GM20000 (cell line): ENCODE measurements at places on chromosomes 5 and 9.
A peak's percentile ranks its signal among the peaks of the same experiment; 100 is the strongest.

DNA sequence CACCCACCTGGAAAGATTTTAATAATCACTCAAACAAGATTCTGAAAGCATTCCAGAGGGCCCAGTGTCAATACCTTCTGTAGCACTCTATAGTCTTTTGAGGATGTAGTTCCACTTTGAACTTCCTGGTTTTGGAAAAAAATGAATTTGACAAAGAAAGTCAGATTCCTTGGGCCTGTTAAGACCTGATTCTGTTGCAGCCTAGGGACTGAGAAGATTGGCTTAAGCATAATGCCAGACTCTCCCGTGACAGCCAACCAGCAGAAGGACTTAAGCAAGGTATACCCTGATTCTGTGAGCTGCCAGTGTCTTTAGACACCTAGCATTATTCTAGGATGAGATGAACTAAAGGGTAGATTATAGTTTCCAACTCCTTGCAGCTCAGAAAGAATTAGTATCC, 6.8 kb downstream of the SPINK5 start:
- DNase-seq: no peak

GRCh38 chr5:88238732-88239131, 29.9 kb downstream of the TMEM161B start:
- no peak for DNase-seq

DNA sequence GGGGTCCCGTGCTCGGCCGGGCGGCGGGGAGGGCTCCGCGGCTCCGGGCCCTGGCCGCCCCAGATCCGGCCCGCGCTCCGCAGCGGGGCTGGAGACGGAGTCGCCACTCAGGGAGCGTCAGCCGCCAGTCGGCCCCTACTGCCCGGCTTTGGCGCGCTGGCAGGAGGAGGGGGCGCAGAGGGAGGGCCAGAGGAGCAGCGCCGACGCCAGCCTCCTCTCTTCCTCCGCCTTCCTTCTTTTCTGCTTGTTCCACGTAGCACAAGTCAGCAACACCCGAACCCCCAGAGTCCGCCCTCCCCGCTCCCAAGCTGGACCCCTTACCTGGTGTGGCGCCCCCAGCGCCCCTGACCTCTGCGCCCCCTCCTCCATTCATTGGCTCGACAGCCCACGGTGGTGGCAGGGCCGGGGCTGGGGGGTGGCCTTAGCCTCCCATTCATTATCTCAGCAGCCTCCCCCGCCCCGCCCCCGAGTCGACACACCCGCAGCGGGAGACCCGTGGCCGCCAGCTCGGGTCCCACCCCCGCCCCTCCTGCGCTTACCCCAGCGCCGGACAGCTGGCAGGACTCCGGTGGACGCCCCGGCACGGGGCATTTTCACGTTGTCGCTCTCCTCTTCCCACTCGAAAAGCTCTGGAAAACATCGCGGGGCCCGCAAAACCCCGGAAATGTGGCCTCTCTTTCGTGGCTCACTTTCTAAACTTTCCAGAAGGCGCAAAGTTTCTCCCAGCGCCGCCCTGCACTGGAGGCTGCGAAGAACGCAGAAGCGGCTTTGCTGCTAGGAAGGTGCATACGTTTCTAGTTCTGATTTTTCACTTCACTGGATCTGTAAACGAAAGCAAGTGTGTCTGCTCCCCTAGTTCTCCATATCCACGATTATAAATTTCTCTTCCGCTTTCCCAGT, at the start of gene LPAR1:
TSS of gene LPAR1 (minus strand) at position 140 of the 900 bp plus-strand sequence. CDS start 66,353 bp downstream, outside the sequence.
- DNase-seq: no peak

DNA sequence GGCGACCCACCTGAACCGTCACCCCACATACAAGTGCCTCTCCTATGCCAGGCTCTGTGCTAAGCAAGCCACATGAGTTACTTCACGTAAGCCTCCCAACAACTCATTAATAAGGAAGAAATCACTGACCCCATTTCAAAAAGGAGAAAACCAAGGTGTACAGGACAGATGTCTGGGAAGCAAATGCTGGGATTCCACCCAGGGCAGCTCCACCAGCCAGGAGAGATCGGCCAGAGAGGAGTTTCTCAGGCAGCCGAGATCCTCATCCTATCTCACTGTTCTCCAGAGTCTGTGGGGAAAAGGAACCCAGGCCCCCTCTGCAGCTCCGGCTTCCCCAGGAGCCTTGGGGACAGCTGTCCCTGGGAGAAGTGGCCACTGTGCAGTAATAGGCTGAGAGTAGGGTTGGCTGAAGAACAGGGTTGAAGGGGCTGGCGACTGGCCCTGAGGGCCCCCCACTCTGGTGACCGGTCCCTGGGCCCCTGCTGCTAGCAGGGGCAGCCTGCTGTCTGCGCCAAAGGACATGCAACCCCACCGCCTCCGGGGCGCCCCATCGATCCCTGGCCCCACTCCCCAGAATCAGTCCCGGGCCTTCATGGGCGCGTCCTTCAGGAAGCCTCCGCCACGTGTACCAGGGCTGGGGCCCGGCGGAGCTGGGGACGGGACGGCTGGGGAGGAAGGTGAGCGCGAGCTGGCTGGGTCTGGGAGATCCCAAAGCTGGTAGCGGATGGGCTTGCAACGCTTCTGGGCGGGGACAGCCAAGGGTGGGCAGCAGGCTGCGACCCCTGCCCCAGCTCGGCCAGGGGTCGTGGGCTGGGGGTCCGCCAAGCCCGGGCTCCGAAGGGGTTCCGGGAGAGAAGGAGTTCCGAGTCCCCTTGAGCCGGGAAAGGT, 44.1 kb upstream of the STXBP1 start:
- no peak for DNase-seq

- no peak for DNase-seq
Measured at GRCh38 chr9:97972753-97973152, 10.4 kb upstream of the ANP32B start.

DNA sequence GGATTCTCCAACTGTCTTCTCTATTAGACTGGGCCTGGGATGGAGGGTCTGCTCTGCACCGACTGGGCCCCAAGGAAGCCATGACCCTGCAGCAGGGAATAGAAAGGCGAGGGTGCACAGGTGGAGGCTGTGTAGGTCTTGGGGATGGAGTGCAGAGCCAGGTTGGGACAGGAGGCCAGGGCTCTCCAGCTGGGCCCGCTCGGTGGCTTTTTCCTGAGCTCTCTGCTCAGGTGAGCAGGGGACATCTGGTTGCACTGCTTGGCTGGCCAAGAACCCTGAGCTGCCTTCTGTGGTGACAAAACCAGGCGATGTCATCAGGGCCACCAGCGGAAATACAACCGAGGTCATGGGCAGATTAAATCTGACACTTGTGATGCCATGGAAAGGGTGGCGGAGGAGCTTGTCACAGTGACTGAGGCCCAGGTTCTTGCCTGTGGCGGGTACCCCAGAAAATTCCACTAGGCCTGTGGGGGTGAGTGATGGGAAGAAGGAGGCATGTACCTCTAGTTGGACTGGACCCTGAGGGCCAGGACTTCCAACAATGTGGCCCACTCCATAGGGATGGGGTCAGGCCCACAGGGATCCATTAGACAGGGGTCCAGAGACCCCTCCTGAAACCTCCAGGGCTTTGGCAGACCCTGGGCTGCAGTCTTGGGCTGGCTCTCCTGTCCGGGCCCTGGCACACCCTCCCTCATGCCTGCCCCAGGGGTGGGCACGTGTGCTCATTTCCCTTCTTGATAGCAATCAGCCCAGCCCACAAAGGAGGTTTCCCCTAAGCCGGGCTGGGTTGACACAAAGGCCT, 4.4 kb upstream of the IL3 start:
- DNase-seq: no peak

DNA sequence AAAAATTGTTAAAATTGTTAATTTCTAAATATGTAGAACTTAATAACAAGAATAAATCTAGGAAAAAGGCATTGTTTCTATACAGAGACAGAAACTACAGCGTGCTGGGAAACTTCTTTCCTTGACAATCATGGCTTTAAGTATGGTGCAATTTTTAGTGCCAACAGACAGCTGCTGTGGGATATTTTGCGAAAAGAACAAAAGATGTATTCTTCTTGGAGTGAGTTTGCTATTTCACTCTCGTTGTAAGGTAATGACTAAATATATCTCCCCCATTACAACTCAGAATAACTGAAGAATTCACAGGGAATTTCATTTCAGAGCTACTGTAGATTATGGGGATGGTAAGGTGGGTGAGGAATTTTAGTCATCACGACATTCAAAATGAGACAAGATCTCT, 2055.0 kb upstream of the ACO1 start:
- DNase-seq: no peak

DNA sequence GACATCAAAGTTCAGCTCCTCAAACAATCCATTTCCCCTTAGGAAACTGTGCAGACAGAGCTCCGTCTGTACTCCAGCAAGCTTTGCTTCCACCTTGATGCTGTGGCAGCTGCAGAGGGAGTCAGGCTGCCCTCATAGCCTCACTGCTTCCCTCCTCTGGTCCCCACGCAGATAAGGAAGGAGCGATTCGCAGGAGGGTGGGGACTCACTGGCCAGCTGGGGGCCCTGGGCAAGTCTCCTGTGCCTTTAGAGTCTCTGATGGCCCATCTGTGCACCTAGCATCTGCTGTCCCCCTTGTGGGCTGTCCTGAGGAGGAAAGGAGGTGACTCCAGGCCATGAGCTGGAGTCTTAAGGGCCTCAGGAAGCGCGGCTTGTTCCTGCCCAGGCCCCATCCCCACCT, 121.5 kb downstream of the ENTREP1 start:
- DNase-seq: no peak

- DNase-seq: no peak
Measured at GRCh38 chr9:22395687-22396141, 50.9 kb upstream of the DMRTA1 start.

DNA sequence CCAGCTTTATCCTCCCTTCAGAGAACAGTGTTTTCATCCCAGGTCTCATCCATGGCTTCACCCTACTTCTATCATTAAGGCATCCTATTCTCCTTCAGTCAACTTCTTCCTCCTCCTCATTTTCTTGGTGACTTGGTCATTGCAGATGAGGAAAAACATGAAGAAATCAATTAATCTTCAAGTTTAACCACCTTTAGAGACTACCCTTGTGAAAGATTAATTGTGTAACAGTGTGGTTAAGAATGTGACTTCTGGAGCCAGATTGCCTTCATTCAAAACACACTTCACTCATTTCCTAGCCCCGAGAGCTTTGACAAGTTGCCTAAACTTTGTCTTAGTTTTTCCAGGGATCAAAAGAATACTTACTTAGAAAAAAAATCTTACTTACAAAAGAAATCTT, 110.0 kb downstream of the STK32A start:
- no peak for DNase-seq

DNA sequence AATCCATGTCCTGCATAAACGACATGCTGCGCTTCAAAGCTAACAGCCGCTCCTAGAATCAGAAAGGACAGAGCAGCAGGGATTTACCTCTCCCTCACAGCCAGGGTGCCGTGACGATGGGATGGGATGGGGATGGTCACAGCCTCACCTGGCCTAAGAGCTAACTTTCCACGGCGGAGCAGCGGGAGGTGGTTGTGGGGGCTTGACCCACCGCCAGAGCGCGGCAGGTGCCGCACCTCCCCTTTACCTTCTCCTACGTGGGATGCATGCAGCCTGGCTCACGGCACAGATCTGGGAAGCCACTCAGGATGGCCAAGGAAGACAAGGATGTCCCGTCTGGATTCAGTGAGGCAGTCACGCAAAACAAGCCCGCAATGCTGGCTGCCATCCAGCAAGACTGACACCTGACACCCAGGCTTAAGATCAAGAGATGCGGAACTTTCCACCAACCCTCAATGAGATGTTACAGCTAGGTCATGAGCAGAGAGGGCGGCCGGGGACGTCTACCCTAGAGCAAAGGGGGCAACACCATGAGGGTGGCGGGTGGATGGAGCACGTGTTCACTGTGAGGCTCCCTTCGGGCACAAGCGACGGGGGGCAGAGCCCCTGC, 5.8 kb downstream of the BRD9 start:
- no peak for DNase-seq

DNA sequence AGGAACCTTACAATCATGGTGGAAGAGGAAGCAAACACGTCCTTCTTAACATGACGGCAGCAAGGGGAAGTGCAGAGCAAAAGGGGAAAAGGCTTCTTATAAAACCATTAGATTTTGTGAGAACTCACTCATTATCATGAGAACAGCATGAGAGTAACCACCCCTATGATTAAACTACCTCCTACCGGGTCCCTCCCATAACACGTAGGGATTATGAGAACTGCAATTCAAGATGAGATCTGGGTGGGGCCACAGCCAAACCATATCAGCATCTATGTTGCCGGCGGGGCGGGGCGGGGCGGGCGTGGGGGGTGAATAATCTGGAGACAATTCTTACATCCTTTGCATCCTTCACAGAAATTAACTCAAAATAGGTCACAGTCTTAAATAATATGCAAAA, 58.8 kb upstream of the GFPT2 start:
- DNase-seq: no peak

DNA sequence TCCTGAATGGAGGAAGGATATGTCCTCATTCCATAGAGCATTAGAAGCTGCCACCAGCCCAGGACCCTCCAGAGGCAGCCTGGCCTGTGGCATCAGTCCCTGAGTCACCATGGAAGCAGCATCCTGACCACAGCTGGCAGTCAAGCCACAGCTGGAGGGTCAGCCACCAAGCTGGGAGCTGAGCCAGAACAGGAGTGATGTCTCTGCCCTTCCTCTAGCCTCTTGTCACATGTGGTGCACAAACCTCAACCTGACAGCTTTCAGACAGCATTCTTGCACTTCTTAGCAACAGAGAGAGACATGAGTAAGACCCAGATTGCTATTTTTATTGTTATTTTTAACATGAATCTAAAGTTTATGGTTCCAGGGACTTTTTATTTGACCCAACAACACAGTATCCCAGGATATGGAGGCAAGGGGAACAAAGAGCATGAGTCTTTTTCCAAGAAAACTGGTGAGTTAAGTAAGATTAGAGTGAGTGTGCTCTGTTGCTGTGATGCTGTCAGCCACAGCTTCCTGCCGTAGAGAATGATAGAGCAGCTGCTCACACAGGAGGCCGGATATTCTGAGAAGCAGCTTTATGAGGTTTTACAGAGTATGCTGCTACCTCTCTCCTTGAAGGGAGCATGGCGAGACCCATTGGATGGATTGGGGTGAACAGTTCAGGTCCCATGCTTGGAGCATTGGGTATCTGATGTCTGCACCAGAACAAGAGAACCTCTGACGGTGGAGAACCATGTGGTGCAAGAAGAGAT, 13.0 kb upstream of the CYFIP2 start:
- peak; percentile 57 for DNase-seq

GRCh38 chr9:122132539-122132938, 27.0 kb downstream of the NDUFA8 start:
- DNase-seq: no peak

GRCh38 chr9:137740312-137740711, 121.5 kb downstream of the EHMT1 start:
- no peak for DNase-seq

- DNase-seq: no peak
Measured at GRCh38 chr9:126563556-126563955, 50.2 kb upstream of the LMX1B start.

GRCh38 chr9:82108941-82109340, 120.4 kb downstream of the SPATA31D1 start:
- DNase-seq: no peak

GRCh38 chr5:68538814-68539420, 323.4 kb downstream of the PIK3R1 start:
- no peak for DNase-seq

- DNase-seq: no peak
Measured at GRCh38 chr9:131282175-131282574, 5.9 kb upstream of the FAM78A start.

GRCh38 chr5:14143841-14144585, 871 bp downstream of the TRIO start:
- DNase-seq: peak; percentile 78

GRCh38 chr9:95773053-95773418, 102.5 kb upstream of the ERCC6L2 start:
- DNase-seq: no peak
